Suprapubic skin (tissue), 4 donors: ENCODE measurements at places on chromosomes 16 and 17. TPM values are rescaled to one million over a fixed set of nuclear protein-coding genes. Genes with fewer than 3 reads are reported as not detected.

Gene FOXF1
- total RNA-seq, result not detected

Gene CCL22
- total RNA-seq, result 4.4 TPM

Gene CRYBA1
- total RNA-seq, result not detected

Gene ADAP2
- total RNA-seq, result 9.1 TPM

GRCh38 chr16:5333991-5334390 lies 236.4 kb upstream of the EEF2KMT start:
- DNase-seq, result no peak
- no peaks in the 10 kb centered on the region for H3K36me3 ChIP-seq
- no peaks in the 10 kb centered on the region for H3K27me3 ChIP-seq
- H3K4me3 ChIP-seq, result no peak overlapping the region

DNA sequence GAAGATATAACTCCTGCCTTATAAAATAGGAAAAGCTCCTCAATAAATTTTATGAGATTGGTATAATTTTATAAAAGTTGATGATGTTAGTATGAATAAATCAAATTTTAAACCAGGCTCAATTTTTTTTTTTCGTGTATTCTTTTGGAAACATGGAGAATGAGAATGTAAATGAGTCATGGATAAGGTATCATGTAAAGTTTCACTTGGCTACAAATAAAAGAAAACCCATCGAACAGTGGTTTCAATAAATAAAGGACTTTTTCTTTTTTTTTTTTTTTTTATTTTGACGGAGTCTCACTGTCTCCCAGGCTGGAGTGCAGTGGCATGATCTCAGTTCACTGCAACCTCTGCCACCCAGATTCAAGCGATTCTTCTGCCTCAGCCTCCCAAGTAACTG lies 67.3 kb downstream of the PHKB start:
- H3K4me3 ChIP-seq, result no peak overlapping the region
- no peaks in the 10 kb centered on the region for H3K27me3 ChIP-seq
- peaks cover 12% of the 10 kb centered on the region for H3K36me3 ChIP-seq
- DNase-seq, result no peak
- H3K4me1 ChIP-seq, result no peaks in the 10 kb centered on the region
- no peak overlapping the region for H3K27ac ChIP-seq

GRCh38 chr17:43475494-43476089 lies 8.2 kb upstream of the DHX8 start:
- H3K27ac ChIP-seq, result no peak overlapping the region
- no peaks in the 10 kb centered on the region for H3K27me3 ChIP-seq
- no peaks in the 10 kb centered on the region for H3K36me3 ChIP-seq

- no peak overlapping the region for H3K4me3 ChIP-seq
- H3K4me1 ChIP-seq, result no peaks in the 10 kb centered on the region
Measured at GRCh38 chr16:69048328-69049120, 56.9 kb upstream of the HAS3 start.

DNA sequence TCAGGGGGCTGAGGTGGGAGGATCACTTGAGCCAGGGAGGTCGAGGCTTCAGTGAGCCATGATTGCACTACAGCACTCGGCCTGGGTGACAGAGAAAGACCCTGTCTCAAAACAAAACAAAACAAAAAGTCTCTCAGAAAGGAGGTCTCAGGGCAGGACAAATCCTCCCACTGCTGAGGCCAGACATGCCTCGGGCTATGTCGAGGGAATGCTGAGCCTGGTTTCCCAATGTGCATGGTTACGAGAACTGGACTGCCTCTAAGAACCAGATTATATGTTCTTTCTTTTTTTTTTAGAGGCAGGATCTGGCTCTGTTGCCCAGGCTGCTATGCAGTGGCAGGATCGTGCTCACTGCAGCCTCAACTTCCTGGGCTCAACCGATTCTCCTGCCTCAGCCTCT lies 27.6 kb downstream of the TRAP1 start:
- no peak overlapping the region for H3K4me3 ChIP-seq
- peaks cover 17% of the 10 kb centered on the region for H3K4me1 ChIP-seq
- no peaks in the 10 kb centered on the region for H3K27me3 ChIP-seq

GRCh38 chr17:1629504-1630310 lies 1.1 kb upstream of the SLC43A2 start:
- no peaks in the 10 kb centered on the region for H3K27me3 ChIP-seq
- H3K4me1 ChIP-seq, result peaks cover 48% of the 10 kb centered on the region
- no peaks in the 10 kb centered on the region for H3K36me3 ChIP-seq
- peak overlapping the region; percentile 86 for H3K27ac ChIP-seq

- no peak overlapping the region for H3K27ac ChIP-seq
- no peaks in the 10 kb centered on the region for H3K4me1 ChIP-seq
- no peaks in the 10 kb centered on the region for H3K27me3 ChIP-seq
- H3K4me3 ChIP-seq, result no peak overlapping the region
- H3K36me3 ChIP-seq, result no peaks in the 10 kb centered on the region
- DNase-seq, result no peak
Measured at GRCh38 chr16:61969077-61969382, 67.2 kb downstream of the CDH8 start.

GRCh38 chr16:6483469-6484033 lies 849.1 kb upstream of the RBFOX1 start:
- no peaks in the 10 kb centered on the region for H3K4me1 ChIP-seq
- no peaks in the 10 kb centered on the region for H3K36me3 ChIP-seq
- peaks cover 20% of the 10 kb centered on the region for H3K27me3 ChIP-seq
- H3K27ac ChIP-seq, result no peak overlapping the region
- DNase-seq, result no peak

GRCh38 chr16:57999366-57999970 lies 1.0 kb downstream of the ZNF319 start:
- H3K27me3 ChIP-seq, result no peaks in the 10 kb centered on the region
- peaks cover 41% of the 10 kb centered on the region for H3K4me1 ChIP-seq
- no peak for DNase-seq
- H3K4me3 ChIP-seq, result peak overlapping the region; percentile 87

- H3K27ac ChIP-seq, result peak overlapping the region; percentile 21
- peaks cover 18% of the 10 kb centered on the region for H3K4me1 ChIP-seq
- no peaks in the 10 kb centered on the region for H3K36me3 ChIP-seq
- no peak overlapping the region for H3K4me3 ChIP-seq
- no peaks in the 10 kb centered on the region for H3K27me3 ChIP-seq
Measured at GRCh38 chr16:11604783-11605563, 18.3 kb upstream of the LITAF start.

DNA sequence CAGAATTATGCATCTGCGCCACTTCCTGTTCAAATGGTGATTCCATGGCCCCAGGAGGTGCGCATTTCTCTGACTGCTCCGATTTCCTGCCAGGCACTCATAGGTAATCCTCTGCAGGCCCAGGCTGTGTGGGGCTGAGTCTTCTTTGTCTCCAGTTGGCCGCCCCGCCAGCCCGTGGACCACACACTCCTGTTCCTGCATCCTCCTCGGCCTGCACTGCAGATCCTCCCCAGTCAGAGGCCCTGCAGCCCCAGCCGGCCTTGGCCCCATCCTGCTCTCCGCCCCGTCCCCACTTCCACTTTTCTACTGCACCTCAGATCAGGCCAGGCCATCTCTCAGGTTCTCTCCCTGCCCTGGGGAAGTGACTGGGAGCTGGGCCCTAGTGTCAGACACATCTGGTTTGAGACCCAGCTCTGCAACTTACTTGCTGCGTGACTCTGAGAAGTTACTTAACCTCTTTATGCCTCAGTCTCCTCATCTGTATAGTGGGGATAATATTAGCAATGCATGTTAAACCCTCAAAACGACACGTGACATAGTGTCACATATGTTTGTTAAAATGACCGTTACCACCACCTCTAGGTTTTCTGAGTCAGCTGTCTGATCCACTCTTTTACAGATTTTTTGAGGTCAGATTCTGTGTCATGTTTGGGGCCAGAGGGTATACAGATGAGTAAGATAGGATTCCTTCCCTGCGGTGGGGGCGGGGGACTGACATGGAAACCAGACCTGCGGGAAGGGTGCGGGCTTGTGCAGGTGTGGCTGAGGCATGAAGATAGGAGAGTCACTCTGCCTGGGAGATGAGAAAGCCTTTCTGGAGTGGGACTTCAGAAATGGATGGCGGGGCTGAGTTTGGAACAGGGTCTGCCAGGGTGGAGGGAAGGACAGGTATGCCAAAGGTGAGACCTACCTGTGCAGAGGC lies 12.8 kb downstream of the RAB11FIP4 start:
- no peak overlapping the region for H3K27ac ChIP-seq
- H3K27me3 ChIP-seq, result no peaks in the 10 kb centered on the region
- H3K4me3 ChIP-seq, result no peak overlapping the region
- DNase-seq, result peak; percentile 30
- no peaks in the 10 kb centered on the region for H3K4me1 ChIP-seq

DNA sequence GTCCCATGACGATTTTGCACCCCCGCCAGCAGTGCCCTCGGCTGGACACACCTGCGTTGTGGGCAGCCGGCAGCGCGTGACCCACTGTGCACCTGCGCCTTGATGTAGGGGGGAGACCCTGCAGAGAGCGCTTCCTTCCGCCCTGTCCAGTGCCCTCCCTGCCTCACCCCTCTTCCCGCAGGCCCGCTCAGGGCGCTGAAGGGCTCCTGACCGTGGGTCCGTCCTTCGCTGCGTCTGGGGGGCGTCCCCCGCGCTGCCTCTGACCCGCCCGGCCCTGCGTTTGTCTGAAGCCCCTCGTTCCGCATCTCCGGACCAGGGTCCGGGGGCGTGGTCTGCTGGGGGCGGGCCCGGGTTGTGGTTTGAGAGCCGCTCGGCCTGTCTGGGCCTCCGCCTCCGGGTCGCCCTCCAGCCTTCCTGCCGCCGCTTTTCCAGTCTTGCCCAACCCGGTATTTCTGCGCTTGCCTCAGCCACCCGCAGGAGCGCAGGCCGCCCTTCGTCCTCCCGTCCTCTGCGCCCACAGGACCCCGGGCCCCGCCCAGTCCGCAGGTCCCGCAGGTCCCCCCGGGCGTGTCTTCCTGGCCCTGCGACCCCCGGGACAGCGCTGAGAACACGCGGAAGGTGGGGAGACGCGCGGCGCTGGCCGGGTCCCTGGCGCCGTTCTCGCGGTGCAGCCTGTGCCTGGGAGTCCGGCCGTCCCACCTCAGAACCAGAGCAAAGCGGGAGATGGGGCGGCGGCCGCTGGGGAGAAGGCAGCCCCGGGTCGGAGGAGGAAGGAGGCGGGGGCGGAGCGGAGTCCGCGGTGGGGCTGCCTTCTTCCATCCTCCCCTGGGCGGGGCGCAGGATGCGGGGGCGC lies 4.0 kb upstream of the IL17C start:
- H3K4me3 ChIP-seq, result peak overlapping the region; percentile 50
- peaks cover 55% of the 10 kb centered on the region for H3K27me3 ChIP-seq
- peaks cover 18% of the 10 kb centered on the region for H3K4me1 ChIP-seq
- DNase-seq, result no peak
- peaks cover 37% of the 10 kb centered on the region for H3K36me3 ChIP-seq

GRCh38 chr17:29177871-29178749 lies 2.1 kb downstream of the MYO18A start:
- H3K27ac ChIP-seq, result peak overlapping the region; percentile 87
- DNase-seq, result no peak
